ENCODE measurements at places on chromosomes 2 and 18.

DNA sequence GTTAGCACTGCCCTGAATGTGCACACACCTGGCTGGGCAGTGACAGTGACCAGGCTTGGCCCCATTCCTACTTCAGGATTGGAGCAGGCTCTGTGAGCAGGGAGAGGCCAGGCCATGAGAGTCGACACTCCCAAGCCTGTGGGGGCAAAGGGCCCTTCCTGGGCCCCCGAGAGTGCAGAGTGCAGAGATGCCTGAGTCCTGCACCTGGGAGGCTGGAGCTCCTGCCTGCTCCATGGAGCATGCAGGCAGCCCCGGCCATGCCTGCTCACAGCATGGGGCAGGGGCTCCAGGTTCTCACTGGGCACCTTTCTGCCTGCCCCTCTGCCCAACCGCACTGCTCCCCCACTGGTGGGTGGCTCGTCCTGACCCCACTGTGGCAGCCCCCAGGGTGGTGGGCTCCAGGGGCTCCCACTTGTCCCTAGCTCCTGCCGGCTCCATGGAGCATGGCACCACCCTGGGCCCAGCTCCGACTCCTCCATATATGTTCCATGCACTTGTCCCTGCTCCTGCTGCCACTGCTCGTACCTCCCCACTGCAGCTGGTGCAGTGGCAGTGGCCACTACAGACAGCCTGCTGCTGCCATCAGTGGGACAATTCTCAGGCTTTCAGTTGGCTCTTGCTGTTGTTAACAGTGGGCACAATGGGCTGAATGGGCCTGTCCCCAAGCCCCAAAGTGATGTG lies 282.0 kb downstream of the RPRM start:
- no peak for DNase-seq

- DNase-seq, result no peak
Observed at GRCh38 chr2:148508878-148509287, 135.7 kb upstream of the EPC2 start.

GRCh38 chr2:200077838-200078237 lies 122.5 kb downstream of the MAIP1 start:
- DNase-seq, result no peak

GRCh38 chr18:39380186-39380725 lies 1814.7 kb upstream of the CELF4 start:
- DNase-seq, result no peak

DNA sequence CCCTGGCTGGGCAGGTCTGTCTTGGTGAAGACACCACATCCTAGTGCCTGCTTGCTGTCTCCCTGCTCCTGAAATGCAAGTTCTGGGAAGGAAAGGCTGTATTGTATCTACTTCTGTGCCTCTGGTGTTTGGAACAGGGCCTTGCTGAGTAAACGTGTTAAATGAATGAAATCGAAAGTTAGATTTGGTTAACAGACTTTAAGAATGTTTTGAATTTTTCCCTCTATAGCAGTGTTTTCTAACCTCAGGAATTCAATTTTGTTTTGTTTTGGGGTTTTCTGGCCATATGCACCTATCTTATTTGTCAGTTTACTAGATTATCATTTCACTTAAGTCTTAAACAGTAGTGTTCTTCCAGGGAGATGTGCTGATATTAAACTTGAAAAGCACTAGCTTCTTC lies 20.7 kb downstream of the FARP2 start:
- DNase-seq, result no peak

GRCh38 chr2:205161156-205161839 lies 521.0 kb upstream of the NRP2 start:
- no peak for DNase-seq

GRCh38 chr2:186721956-186722355 lies 28.1 kb downstream of the FAM171B start:
- no peak for DNase-seq

GRCh38 chr2:20222769-20223406 lies 2.0 kb downstream of the SDC1 start:
- no peak for DNase-seq

DNA sequence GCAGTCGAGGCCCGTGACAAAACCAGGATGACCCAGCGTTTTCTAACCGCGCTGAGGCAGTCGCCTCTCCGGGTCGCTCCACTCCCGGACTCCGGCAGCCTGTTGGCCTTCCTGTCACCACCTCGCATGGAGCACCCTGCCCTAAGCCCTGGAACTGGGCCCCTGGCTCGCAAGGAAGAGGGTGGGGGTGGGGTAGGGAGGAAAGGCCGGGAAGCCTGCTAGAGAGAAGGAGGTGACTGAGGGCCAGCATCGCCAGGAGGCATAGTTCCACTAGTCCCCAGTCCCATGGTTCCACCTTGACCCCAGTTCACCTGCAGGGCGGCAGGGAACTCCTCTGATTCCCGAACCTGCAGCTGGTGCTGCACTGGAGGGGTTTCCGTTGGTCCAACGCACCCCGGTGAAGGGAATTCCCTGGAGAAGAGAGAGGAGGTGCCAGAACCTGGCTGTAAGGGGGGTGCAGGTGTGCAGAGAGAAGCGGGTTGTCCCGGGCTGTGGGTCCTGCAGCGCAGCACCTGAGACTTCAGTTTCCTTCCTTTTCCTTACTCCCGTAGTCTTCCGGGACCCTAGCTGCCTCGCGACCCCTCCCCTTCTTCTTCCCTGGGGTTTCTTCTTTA lies 11.8 kb upstream of the EN1 start:
- DNase-seq, result no peak

DNA sequence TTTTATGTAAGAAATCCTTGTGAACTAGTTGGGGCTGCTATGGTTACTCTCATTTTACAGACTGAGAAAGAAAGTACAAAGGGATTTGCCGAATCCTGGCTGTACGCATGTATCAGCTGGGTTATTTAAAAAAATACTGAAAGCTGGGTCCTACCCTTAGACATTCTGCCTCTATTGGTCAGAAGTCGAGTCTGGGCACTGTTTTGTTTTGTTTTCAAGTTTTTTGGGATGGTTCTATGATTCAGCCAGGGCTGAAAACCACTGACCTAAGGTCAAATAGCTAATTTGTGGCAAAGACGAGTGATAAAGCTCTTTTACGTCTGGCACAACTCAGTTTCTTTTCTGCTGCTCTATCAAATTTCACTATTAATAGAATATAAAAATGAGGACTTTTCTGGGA lies 5.9 kb upstream of the SLC8A1 start:
- DNase-seq, result no peak

DNA sequence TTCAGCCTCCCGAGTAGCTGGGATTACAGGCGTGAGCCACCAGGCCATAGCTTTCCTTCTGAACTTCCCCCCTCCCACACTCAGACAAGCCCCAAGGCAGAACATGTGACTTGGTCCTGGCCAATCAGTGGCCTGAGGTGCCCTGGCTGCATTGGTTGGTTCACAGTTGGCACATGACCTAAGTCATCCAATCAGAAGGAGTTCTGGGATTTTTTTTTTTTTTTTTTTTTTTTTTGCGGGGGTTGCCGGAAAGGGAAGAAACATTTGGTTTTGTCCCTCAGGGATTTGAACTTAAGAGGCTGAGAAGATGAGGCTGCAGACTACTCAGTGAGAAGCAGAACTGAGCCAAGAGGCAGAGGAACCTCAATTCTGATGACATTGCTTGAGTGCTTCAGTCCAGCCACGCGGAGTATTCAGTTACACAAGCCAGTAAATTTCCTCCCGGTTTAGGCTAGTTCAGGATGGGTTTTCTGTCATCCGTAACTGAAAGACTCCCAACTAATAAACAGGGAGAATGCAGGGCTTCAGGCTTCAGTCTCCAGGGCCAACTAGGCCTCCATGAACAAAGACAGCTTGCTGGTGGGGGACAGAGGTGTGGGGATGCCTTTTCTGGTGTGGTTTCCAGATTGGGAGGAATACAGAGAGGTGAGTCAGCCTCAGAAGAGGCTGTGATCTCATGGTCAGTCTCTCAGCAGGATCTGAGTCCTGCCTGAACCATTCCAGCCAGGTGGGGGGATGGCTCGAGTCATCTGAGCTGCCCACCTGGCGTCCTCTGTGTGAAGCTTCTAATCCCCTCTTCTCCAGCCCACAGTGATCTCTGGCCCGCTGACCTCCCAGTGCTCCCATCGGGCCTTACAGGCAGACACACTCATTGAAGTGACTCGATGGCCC lies 9.2 kb downstream of the PTMA start:
- no peak for DNase-seq

DNA sequence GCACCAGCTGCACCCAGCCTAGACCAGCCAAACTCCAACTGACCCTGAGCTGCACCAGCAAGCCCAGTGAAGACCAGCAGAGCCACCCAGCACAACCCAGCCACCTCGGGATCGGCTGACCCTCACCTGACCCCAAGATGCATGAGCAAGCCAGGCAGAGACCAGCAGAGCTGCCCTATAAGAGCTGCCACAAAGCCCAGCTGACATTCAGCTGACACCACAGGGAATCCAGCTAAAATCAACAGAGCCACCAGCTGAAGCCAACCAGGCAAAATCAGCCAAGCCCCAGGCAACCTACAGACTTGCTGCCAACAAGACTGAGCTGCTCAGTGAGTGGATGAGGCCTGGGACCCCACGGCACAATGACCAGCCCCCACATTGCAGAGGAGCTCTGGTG lies 54.6 kb downstream of the CYP27C1 start:
- no peak for DNase-seq

DNA sequence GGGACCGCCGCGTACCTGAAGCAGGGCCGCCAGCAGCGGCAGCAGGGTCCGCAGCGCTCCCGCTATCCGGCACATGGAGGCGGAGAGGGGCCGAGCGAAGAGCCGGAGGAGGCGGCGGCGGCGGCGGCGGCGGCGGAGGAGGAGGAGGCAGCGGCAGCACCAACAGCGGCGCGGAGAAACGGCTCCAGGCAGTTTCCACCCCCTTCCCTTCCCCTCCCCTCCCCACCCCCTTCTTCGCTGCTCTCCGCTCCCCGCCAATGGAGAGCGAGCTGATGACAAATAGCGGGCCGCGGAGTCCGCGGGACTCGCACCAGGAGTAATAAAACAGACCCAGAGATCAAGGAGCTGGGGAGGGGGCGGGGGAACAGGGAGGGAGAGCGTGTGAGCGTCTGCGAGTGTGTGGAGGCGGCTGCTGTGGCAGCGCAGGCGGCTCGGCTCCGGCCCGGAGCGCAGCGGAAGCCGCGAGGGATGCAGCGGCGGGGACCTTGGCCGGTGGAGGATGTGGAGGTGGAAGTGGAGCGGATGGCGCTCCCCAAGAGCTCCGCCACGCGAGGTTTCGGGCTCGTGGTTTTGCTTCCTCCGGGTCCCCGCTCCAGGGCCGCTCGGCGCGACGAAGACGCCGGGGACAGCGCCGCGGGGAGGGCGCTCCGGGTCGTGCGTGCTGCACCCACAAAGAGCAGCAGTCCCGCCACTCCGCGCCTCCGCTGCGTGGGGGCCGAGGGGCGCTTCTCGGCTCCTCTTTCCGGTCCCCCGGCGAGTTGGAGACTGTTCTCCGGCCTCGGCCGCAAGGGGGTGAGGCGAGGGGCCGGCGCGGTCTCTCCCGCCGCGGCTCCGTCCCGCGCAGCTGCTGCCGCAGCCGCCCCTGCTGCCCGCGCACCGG lies at the start of gene CDH2:
Gene CDH2 (minus strand): TSS at position 183 of the 880 bp plus-strand sequence. CDS start 108 bp downstream, at position 75.
- DNase-seq, result peak; percentile 51

DNA sequence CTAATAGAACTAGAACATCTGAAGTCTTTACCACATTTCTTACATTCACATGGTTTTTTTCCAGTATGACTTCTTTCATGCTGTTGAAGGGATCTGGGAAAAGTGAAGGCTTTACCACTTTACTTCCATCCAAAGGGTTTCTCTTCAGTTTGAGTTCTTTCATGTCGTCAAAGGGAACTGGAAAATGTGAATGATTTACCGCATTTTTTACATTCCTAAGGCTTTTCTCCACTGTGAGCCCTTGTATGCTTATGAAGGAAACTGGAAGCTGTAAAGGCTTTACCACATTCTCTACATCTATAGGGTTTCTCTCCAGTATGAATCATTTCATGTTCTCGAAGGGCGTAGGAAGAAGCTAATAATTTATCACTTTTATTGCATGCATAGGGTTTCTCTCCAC lies 46.7 kb downstream of the NBEAL1 start:
- DNase-seq, result no peak

GRCh38 chr2:20218331-20219320 lies 6.3 kb downstream of the SDC1 start:
- DNase-seq, result no peak

- no peak for DNase-seq
Observed at GRCh38 chr18:35501369-35501768, 3.6 kb upstream of the INO80C start.

DNA sequence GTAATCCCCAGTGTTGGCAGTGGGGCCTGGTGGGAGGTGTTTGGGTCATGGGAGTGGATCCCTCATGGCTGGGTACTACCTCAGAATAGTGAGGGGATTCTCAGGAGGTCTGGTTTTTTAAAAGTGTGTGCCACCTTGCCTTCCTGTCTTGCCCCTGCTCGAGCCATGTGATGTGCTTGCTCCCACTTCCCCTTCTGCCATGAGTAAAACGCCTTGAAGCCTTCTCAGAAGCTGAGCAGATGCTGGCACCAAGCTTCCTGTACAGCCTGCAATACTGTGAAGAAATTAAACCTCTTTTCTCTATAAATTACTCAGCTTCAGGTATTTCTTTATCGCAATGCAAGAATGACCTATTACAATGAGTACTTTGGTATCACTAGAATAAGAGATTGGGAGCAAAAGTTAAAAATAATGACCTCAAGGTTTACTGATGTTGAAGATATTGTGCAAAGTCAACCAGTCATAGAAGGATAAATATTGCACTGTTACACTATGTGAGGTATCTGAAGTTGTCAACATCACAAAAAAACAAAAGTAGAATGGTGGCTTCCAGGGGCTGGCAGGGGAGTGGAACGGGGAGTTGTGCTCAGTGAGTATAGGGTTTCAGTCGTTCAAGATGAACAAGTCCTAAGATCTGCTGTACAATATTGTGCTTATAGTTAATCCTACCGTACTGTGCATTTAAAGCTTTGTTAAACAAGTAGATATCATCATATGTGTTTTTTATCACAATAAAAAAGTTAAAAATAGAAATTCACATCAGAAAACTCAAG lies 938.3 kb upstream of the CNTNAP5 start:
- DNase-seq, result no peak

DNA sequence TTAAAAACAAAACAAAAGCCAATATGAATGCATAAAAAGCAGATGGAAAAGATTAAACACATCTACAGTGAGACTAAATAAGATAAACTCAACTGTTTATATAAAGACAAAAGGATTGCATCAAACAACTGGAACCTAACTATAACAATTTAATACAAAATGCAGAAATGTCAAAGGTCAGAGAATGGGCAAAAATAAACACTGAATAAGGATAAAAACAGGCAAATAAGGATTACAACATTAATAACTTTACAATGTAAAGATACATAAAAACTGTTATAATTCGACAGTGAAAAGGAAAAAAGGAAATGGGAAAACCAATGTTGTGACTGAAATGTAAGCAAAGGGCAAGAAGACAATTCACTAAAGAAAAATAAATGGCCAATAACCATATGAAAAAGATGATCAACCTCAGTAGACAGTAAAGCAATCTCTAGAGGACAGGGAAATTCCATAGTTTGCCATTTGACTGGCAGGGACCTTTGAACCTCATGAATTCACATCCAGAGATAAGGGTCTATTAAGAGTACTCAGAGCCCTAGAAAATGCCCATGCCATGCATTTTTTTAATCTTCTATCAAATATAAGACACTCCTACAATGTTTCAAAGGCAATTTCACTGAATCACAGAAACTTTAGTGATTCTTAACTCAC lies 83.7 kb downstream of the TMEM131 start:
- no peak for DNase-seq

- no peak for DNase-seq
Observed at GRCh38 chr2:36789181-36789804, 92.8 kb downstream of the VIT start.

GRCh38 chr2:95329891-95330793 lies 33.0 kb downstream of the KCNIP3 start:
- no peak for DNase-seq

GRCh38 chr2:84700006-84700405 lies 180.9 kb downstream of the TRABD2A start:
- DNase-seq, result no peak

- no peak for DNase-seq
Observed at GRCh38 chr2:50018292-50018691, 864.0 kb upstream of the FSHR start.

- DNase-seq, result no peak
Observed at GRCh38 chr2:24576617-24577016, 85.6 kb downstream of the NCOA1 start.
